ENCODE measurements at places on chromosomes 5 and 9. TPM values are rescaled to one million over a fixed set of nuclear protein-coding genes. Genes with fewer than 3 reads are reported as not detected.

BTNL9 gene
- not detected for total RNA-seq

SLIT3 gene
- total RNA-seq, result 0.64 TPM

ZBTB26 gene
- total RNA-seq, result 4.3 TPM

OR2S2 gene
- total RNA-seq, result under 0.01 TPM

- DNase-seq, result no peak
Observed at GRCh38 chr5:20601678-20602100, 613.7 kb upstream of the CDH18 start.

GRCh38 chr5:168801567-168801966 is 222.4 kb upstream of the PANK3 start:
- DNase-seq, result no peak

DNA sequence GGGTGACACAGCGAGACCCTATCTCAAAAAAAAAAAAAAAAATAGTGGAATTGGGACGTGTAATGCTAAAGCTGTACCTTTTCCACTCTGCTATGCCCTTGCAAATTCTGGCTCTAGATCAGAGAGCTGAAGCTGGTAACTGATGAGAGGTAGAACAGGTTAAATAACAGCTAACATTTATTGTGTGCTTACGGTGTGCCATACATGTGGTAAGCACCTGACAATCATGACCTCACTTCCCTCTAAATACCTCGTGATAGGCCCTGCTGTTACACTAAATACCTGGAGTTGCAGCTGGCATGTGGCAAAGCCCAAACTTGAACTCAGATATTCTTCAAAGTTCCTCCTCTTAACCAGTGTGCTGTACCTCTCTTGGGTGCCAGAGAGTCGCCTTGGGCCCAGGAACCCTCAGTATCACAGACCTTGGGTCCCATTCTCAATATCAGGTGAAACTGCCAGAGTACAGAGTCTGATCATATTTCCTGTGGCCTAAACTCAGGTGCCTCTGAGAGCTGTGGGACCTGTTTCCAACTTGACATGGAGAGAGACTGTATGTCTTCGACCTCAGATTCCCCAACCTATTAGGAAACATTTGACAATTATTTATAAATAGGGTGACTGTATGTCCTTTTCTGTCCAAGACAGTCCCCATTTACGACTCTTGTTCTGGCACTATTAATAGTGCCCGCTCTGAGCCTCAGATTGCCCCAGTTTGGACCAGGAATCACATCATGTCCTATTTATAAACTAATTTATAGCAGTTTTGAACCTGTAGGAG is 4.8 kb downstream of the ARL10 start:
- no peak for DNase-seq

ZFP37 gene
- 1.6 TPM for total RNA-seq

QRFP gene
- total RNA-seq, result not detected

DNA sequence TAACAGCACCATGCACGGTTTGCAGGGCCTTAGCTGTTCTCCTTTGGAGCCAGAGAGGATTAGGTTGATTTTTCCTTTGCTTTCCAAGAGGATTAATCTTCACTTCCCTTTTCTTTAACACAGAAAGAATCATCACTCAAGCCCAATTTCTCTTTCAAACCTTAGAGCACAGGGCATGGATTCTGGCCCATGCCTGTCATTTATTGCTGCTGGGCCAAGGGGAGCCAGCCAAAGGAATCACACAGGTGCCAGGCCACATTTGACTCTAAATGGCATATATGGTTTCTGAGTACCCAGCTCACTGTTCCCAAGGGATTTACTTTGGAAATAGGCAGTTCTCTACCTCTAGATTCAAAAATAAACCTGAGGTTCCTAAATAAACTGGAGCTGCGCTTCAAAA is 58.3 kb downstream of the FBXL7 start:
- no peak for DNase-seq

DNA sequence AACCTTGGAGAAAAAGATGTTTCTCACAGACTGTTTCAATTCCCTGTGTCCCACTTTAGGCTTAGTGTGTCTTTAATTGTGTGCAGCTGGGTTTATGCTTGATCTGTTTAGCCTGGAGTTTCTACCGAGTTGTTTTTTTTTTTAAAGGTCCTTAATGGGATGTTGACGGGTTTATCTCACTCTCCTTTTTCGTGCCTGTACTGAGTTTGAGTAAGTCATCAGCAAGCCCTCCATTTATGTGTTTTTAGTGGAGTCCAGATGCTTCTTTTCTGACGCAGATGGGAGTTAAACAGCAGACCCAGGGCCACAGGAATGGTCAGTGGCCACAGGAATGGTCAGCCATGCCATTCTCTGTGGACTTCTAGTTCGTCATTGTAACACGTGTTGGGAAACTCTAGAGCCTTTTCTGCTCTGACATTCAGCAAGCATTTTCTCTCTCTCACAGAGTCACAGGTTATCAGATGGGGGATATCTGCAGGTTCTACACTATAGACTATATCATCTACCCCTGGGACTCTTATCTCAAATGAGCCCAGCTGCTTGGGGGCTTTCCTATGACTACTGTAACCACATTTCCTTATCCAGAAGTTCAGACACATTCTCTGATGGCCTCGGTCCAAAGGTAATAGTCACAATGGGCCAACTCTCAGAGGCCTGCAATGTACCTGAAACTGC is 190.5 kb downstream of the TTLL11 start:
- peak; percentile 100 for DNase-seq

DNA sequence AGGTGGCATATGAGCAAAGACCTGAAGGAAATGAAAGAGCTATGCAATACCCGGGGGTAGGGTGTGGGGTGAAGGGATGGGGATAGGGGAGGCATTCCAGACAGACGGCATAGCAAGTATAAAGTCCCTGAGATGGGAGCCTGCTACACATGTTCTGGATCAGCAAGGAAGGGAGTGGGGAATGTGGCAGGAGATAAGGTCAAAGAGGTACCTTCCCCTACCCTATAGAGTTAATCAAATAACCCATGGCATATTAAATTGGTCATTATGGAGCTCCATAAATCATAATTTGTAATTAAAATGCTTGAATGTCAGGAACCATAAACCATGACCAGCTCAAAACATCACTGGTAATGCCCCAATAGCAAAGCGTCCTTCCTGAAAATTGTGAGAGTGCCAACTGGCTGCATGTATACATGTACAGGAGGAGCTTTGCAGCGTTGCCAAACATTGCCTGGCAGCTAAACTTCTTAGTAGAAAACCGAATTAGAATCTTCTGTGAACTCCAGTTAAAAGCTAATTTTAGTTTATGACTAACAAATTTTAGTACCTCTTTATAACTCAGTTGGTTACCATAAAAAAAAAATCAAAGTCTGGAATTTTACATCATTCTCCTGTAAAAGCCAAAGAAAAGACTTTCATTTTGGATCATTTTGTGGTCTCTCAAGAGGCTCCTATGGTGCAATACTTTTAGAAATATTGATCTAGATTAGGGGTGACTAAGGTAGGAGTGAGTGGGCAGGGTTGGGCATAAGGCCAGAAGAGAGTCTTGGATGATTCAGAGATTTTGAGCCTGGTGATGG is 4.7 kb downstream of the DNAI1 start:
- DNase-seq, result peak; percentile 63

- DNase-seq, result peak; percentile 76
Observed at GRCh38 chr5:120767178-120767820, 303.2 kb downstream of the PRR16 start.

DNA sequence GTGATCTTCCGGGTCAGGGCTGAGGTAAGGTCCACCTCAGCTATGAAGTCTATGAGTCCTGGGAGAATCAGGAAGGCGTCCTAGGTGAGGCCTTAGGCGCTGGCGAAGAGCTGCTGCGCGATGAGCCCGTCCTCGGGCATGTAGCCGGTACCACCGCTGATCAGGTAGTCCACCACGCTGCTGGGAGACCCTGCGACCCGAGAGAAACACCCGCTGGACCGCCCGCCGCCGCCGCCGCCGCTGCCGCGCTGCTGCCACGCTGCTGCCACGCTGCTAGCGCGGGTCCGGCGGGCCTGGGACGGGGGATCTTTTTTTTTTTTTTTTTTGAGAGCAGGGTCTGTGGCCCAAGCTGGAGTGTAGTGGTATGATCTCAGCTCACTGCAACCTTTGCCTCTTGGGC is 8.0 kb upstream of the DCAF12 start:
- DNase-seq, result no peak

DNA sequence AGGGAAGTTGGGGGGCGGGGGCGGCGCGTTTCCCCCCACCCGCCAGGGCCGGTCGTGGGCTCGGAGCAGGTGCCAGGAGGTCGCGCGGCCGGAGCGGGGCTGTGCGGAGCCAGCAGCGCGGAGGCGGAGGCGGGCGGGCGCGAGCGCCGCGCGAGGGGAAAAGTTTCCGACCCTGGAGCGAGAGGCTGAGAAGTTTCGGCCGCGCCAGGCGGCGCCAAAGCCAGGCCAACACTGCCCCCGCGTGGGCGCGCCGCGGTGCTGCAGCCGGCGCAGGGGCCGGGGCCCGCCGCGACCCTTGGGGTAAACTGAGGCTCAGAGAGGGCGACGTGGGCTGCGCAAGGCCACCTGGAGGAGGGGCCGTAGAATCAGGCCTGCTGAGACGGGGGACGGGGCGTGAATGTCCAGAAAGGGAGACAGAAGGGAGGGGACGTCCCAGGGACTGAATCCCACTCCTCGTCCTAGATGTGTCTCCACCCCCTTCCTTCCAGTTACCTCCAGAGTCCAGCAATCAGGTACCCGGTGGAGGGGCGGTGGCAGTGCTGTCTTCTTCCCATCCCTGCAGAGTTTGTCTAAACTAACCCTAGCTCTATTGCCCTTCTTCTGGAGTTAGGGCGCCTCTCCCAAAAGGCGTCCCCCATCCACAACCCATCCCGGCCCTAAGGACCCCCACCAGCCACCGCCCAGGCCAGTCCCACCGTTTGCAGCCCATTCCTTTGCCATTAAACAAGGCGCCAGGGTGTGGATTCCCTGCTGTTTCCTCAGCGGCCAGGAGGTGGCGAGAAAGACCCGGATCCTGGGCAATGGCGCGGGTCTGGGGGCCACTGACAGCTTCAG is 10.2 kb downstream of the C9orf50 start:
- DNase-seq, result peak; percentile 63

DNA sequence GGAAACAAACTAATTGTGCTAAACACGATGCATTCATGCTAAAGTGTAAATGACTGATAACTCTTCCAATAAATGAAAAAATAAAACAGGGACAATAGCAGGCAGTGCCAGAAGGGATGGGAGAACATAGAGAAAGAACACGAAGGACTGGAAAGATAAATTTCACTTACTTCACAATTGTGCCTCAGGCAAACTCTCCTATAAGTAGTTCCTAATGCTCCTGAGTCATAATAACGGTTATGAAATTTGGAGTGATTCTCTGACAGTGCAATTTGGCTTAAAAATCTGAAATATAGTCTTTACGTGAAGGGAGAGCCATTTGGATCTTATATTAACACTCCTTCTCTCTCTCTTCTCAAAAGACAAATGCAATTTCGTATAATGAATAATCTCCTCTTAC is 2218.5 kb downstream of the MAT2B start:
- no peak for DNase-seq

MYMK gene
- total RNA-seq, result not detected

GRCh38 chr9:18189871-18190670 is 283.9 kb upstream of the ADAMTSL1 start:
- no peak for DNase-seq

DNA sequence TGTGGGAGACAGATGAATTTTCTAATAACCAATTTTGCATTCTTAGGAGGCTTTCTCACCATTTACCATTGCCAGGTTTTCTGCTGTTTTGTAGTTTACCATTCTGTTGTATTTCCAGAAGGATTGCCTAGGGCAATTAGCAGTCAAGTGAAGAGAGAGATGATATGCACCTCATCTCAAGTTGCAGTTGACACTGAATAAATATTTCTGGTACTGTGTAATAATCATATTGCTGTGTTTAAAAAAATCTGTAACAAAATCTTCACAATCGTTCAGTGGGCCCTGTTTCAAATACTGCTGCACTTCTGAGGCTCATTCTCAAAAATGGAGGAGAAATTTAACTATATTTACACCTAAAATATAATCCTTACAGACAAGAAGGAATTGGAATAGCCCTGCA is 706.1 kb upstream of the PTPRD start:
- no peak for DNase-seq

GRCh38 chr5:176583076-176583475 is 26.9 kb downstream of the GPRIN1 start:
- DNase-seq, result no peak

LCN6 gene
- not detected for total RNA-seq

C1QTNF2 gene
- total RNA-seq, result 0.64 TPM

DNA sequence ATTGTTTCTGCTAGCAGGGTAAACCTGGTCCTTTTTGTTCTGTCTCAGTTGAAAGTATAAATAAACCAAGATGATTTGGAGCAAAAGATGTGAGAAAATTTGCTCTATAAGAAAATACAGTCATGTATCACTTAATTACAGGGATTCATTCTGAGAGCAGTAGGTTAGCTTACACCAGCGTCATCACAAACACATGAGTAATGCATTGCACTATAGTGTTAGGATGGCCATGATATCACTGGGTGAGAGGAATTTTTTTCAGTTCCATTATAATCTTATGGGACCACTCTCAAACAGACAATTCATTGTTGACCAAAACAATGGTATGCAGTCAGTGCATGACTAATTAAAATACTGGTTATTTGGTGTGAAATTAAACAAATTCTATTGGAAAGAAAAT is 430.9 kb downstream of the CHSY3 start:
- peak; percentile 7 for DNase-seq

RASEF gene
- 0.97 TPM for total RNA-seq

DNA sequence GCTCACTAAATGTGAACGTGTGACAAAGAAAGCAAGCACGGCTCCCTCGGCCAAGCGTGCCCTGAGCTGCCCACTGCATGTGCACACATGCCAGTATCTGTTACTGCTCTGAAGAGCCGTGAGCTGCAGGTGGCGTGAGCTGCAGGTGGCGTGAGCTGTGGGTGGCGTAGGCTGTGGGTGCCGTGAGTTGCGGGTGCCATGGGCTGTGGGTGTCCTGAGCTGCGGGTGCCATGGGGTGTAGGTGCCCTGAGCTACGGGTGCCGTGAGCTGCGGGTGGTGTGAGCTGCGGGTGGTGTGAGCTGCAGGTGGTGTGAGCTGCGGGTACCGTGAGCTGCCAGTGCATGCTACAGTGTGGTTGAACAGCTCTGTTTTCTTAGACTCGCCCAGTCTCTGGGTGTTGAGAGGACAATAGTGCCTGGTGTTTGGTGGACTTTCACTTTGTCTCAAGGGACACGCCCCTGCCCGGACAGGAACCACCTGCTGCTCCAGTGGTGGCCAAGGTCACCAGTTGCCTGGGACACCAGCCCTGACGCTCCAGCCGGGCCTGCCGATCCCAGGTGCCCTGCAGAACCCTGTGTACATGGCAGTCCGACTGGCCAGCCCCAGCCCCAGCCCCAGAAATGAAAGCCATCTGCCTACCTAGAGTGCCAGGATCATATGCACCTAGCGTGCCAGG is 6.7 kb downstream of the CCDC187 start:
- no peak for DNase-seq

DNA sequence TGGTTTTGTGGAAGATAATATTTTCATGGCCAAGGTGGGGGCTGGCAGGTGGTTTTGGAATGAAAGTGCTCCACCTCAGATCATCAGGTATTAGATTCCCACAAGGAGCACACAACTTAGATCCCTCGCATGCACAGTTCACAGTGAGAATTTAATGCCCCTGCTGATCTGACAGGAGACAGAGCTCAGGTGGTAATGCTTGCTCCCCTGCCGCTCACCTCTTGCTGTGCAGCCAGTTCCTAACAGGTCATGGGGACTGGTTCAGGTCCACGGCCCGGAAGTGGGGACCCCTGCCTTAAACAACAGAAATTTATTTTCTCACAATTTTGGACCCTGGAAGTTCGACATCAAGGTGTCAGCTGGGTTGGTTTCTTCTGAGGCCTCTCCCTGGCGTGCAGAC is 668.7 kb upstream of the ZNF608 start:
- no peak for DNase-seq
